Anterior cingulate cortex (tissue), 58 donors: ENCODE measurements at places on chromosomes 3 and 15.

DNA sequence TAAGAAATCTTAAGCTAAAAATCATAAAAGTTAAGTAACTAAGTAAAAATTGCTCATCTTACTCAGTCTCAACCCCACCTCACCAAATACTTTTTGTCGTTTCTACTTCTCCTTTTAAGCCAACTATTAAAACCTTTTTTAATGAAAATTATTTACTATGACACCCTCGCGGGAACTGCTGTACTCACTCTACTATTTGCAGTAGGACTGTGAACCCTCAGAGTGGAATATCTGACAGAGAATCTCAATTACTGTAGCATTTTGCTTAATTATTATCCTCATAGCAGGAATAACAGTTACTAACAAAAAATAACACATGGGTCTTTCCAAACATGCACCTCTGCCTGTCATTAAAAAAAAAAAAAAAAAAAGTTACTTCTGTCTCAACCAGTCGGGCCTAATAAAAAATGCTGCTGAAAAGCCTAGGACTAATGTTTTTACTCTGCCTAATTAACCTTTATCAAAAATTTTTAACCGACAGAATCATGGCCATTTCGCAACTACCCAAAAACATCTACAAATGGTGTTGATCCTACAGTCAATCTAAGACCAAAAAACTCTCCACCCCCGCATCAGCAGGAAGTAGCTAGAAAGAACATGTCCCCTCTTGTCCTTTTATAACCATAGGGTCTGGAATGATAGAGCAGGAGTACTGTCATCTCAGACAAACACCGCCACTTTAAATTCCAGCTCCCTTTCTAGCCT lies 10.2 kb downstream of the ALDH1L1 start:
- no peak for DNase-seq

GRCh38 chr3:88828466-88828865 lies 279.0 kb upstream of the EPHA3 start:
- DNase-seq: no peak

DNA sequence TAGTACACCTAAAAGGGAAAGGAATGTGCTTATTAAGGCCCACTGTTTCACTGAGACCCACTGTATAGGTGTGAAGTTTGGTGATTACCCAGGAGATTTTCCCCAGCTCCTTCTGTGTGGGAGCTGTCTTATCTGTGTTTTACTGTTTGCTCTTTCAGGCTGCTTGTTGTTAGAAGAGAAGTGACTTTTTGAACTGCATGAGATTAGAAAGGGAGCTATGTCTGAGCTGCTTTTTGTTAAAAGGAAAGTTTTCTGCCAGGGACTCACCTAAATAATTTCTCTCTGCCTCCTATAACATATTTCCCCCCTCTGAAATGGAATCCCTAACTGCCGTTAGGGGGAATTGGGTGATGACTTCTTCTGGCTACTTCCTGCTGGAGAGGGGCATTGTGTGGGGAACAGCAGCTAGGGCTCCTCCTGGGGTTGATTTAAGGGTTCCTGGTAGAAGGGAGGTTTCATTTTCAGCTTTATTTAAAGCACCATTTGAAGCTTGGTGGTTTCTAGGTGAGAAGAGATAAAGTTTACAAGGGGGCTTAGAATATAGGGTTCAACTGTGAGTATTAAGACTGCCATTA lies 77.1 kb upstream of the ATP11B start:
- no peak for DNase-seq

- no peak for DNase-seq
These were observed 515 bp downstream of the EPHA6 start for GRCh38 chr3:96814651-96815567.

GRCh38 chr3:147651107-147651778 lies 242.1 kb downstream of the ZIC1 start:
- no peak for DNase-seq

DNA sequence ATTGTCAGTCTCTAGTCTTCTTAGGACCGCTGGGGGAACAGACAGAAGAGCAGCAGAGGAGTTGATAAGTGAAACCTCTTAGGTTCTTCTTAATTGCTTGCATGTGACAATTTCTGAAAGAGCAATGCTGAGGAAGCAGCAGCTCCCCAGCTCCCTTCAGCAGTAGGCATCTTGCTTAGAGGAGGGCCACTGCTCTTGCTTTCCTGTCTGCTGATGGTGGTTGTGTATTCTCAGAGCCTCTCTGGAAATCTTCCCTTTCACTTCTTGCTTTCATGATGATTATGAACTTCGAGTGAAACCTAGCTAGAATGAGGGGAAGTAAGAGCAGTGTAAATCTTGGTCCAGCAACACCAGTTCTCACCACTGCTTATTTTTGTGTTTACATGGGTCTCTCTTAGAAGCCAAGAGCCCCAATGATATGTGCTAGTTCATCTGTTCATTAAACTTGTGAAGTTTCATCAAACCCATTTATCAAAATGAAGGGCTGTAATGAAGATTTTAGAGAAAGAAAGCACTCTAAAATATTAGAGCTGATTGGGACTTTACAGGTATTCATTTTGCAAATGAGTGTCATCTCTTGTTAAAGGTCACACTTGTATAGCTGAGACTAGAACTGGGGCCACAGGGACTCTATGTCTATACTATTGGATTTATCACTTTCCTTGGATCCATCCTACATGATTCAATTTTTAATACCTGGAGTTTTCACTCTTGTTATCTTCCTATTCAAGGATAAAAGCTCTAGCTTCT lies 246.7 kb downstream of the LPP start:
- DNase-seq: no peak

- DNase-seq: no peak
These were observed 406.9 kb downstream of the TIGIT start for GRCh38 chr3:114700637-114701234.

GRCh38 chr15:57375827-57376695 lies at the start of gene CGNL1:
Gene CGNL1 (plus strand): TSS chr15:57376505. CDS start chr15:57438000, 61,495 bp downstream.
- DNase-seq: no peak
